ENCODE measurements at places on chromosomes 6 and 20.

DNA sequence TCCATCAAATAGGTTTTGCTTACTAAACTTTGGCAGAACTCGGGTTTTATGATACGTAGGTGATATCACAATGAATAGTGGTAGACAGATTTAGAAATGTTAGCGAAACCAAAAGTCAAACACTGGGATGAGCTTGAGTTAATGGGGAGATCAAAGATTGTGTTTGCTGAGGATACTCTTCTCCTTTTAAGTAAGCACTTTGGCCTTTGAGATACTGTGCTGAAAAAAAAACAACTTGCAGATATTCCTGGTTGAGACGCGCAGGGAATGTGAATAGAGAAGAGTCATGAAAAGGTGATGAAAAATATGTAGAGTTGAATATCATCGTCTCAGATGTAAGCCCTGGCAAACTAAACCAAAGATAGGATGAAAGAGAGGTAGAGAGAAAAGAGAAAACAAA is 48.3 kb downstream of the TRMT11 start:
- DNase-seq: no peak

DNA sequence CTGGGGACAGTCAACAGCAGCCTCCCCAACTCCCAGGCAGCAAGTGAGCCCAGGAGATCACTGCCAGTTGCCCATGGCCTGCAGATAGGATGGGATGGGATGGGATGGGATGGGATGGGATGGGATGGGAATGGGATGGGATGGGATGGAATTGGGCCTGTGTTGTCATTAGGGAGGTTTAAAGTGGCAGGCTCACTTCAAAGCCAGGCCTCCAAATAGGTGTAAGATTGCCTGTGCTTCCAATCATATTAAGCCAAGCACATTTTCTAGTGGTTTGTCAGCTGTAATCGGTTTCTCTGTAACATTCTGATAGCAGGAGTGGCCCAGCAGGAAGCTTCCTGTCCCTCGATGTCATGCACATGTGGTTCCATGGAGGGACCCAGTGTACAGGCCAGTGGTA is 82.7 kb upstream of the NXT1 start:
- no peak for DNase-seq

DNA sequence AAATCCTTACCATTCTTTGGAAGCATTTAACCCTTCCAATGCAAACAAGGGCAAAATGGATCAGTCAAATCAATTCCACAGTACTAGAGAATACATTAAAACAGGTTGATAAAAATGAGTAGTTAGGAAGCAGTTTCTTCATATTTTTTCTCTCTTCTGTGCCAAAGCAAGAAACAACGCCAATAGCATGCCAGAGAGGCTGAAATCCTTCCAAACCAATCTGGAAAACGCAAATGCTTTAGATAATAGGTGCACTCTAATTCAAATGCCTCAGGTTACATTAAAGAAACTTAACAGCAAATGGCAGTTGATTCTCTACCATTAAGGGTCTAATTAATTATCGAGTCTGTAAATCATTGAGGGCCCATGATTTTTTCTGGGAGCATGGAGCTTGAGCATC is 755.2 kb downstream of the C6orf118 start:
- DNase-seq: no peak

GRCh38 chr6:105611606-105612005 is 208.7 kb upstream of the PREP start:
- DNase-seq: no peak

All from AG04449 (cell line).